ENCODE measurements at places on chromosomes 5 and 9.

DNA sequence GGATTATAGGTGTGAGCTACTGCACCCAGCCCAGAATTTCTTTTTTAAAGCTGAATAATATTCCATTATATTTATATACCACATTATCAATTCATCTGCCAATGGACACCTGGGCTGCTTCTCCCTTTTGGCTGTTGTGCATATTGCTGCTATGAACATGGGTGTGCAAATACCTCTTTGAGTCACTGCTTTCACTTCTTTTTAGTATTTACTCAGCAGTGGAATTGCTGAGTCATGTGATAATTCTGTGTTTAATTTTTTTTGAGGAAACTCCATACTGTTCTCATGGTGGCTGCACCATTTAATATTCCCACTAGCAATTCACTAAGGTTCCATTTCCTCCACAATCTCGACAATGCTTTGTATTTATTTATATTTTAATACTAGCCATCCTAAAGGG is 36.1 kb upstream of the KIF4B start:
- no peak for DNase-seq

DNA sequence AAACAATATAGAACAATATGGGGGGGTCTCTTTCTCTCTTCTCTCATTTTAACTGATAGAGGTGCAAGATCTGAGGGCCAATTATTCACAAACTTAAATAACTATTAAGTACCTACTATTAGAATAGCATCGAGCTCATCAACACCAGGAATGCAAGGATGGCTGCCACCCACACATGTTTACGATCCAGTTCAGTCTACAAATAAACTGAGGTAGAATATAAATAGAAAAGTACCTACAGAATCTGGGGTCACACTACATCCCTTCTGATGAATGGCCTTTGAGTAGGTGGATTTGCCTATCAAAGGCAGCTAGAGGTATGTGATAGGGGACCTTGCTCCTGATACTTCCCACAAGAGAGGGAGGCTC is 91.8 kb upstream of the ZNF366 start:
- no peak for DNase-seq

- no peak for DNase-seq
Measured at GRCh38 chr9:126666155-126666803, 52.6 kb downstream of the LMX1B start.

- no peak for DNase-seq
Measured at GRCh38 chr9:134208981-134209725, 44.8 kb upstream of the RNU6ATAC start.

GRCh38 chr5:57575839-57576238 is 93.2 kb upstream of the ACTBL2 start:
- no peak for DNase-seq

- DNase-seq, result no peak
Measured at GRCh38 chr5:177374211-177374610, 10.0 kb upstream of the SLC34A1 start.

- DNase-seq, result no peak
Measured at GRCh38 chr5:115194676-115195075, 25.0 kb upstream of the TRIM36 start.

GRCh38 chr9:79408200-79408599 is 163.6 kb upstream of the TLE4 start:
- no peak for DNase-seq

DNA sequence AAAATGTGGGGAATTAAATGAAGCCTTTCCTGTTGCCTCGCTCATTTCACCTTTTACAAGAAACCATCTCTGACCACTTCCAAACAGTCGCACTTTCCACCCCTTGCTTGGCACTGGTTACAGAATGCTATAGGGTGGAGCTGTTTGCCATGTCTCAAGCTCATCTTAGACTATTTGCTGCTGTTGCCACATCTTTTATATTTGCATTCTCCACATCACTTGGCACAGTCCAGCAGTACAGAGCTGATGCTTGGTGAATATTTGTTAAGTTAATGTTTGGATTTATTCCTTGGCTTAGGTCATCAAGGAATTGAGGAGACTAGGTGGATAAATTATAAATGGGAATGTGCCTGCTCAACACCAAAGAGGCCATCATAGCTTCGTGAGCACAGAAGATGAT is 53.2 kb downstream of the GNA14 start:
- DNase-seq, result no peak

GRCh38 chr5:58114324-58114723 is 345.6 kb downstream of the PLK2 start:
- DNase-seq, result no peak

- DNase-seq, result no peak
Measured at GRCh38 chr5:83628360-83628759, 92.3 kb downstream of the HAPLN1 start.

GRCh38 chr9:98285446-98285845 is 30.0 kb upstream of the TBC1D2 start:
- DNase-seq, result no peak

- DNase-seq, result no peak
Measured at GRCh38 chr9:36282275-36282674, 24.0 kb upstream of the GNE start.

DNA sequence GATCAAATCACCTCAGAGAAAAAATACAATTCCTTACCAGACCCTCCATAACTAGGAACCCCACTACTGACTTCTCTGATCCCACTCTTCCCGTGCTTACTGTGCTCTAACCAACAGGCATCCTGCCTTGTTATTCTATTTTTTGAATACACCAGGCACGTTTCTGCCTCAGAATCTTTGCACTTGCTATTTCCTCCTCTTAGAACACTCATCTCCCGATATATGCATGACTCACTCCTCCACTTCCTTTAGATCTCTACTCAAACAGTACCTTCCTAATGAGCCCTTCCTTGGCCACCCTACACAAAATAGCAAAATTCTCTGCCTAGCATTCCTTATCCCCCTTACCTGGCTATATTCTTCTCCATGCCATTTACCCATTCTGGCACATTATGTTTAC is 43.9 kb downstream of the MAPKAP1 start:
- no peak for DNase-seq

- no peak for DNase-seq
Measured at GRCh38 chr5:179120951-179121666, 60.9 kb downstream of the ZNF354C start.

DNA sequence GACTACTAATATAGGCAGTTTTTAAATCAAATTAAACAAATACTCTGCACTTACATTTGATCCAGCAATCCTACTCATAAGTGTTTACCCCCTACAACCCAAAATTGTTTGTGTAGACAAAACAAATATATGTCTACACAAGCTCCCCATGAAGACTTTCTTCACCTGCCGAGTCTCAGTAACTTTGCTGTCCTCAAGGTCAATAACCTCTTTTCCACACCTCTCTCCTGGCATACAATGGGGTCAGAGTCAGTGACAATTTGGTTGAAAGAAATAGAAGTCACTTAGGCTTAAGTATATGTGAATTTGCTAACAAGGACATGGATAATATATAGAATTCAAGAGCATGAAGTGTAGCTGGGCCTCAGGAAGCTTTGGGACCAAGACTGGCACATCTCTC is 29.1 kb downstream of the APBA1 start:
- no peak for DNase-seq

DNA sequence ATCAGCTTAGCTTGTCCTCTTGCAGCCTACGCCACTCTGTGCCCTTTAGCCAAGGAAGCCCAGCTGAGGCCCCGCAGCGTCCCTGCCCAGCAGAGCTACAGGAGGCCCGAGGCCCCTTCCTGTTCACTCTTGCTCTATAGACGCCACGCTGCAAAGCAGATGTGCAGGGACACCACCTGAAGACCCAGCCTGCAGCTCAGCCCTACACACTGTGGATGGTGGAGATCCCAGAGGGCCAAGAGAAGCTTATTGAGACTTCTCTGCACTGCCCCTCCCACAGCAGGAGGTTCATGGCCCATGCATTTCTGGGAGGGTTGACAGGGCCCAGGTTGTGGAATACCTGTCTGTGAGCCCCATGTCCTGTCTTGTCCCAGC is 33.6 kb downstream of the IRF1 start:
- DNase-seq, result no peak

DNA sequence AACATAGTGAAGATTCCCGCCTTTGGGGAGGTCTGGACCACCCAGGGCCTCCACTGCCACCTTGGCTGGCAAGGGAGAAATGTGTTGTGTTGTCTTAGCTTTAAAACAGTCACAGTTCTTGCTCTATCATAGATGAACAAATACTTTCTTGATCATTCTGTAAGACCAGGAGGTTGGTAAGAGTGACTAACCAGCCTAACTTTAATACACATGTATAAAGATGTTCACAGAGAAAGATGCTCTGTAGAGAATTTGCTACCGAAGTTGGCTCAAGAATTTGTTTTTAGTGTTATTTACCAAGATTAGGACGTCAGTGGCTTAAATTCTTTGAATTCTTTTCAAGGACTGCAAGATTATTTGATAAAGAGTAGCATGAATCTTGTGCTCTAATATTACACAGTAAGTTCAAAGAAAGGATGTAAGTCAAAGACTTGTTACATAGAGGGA is 28.4 kb downstream of the GLRX start:
- DNase-seq, result no peak

DNA sequence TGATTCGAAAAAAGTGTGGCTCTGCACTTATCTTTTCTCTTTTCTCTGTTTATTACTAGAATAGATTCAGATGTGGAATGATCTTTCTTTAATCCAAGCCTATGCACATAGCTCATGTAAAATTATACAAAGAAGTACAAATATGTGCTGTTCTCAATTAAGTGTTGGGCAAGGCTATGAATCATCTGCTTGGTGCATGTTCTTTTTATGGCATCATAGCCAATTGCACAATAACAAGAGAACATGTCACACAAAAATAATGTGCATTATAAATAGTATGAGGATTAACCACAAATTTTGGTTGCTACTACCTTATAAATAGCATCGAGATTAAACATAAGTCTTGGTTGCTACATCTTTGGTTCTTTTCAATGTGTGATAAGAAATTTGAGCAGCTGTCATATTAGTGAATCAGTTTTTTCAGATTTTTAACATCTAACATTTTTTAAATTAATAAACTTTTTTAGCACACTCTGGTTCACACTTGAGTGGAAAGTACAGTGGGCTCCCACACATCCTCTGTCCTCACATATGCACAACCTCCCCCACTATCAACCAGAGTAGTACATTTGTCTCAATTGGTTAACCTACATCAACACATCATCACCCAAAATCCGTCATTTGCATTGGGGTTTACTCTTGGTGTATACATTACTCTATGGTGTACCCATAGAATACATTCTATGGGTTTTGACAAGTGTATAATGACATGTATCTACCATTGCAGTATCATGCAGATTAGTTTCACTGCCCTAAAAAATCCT is 6.8 kb upstream of the RECK start:
- DNase-seq, result no peak

- DNase-seq, result no peak
Measured at GRCh38 chr5:32103521-32103920, 70.6 kb downstream of the GOLPH3 start.

- DNase-seq, result no peak
Measured at GRCh38 chr5:144361406-144361805, 190.7 kb downstream of the KCTD16 start.

- DNase-seq, result no peak
Measured at GRCh38 chr5:101045689-101046088, 142.6 kb upstream of the ST8SIA4 start.

GRCh38 chr5:133032852-133033742 is 6.7 kb upstream of the ZCCHC10 start:
- DNase-seq, result no peak

- no peak for DNase-seq
Measured at GRCh38 chr9:2093920-2094597, 78.9 kb downstream of the SMARCA2 start.

- no peak for DNase-seq
Measured at GRCh38 chr9:72289401-72289800, 75.6 kb downstream of the ZFAND5 start.

GRCh38 chr5:1155191-1156032 is 43.5 kb upstream of the SLC12A7 start:
- no peak for DNase-seq

DNA sequence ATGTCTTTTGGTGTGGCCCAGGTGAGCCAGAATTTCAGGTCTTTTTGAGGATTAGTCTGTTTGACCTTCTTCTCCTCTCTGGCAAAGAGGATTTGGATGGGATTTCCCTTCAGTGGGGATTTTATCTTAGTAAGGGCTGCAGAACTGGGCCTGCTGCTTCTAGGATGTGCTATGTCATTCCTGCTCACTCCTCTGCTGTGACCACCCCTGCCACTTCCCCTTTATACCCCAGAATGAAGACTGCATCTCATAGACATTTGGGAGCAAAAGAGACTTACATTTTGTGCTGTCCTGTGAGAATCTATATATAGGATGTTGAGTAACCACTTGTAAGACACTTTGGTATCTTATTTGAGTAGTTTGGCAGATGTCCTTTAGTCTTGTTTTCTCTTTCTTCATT is 76.2 kb downstream of the ARHGAP26 start:
- no peak for DNase-seq

GRCh38 chr5:84406111-84406510 is 21.4 kb upstream of the EDIL3 start:
- no peak for DNase-seq

GRCh38 chr9:138102246-138103051 is 224.9 kb downstream of the CACNA1B start:
- DNase-seq, result no peak

DNA sequence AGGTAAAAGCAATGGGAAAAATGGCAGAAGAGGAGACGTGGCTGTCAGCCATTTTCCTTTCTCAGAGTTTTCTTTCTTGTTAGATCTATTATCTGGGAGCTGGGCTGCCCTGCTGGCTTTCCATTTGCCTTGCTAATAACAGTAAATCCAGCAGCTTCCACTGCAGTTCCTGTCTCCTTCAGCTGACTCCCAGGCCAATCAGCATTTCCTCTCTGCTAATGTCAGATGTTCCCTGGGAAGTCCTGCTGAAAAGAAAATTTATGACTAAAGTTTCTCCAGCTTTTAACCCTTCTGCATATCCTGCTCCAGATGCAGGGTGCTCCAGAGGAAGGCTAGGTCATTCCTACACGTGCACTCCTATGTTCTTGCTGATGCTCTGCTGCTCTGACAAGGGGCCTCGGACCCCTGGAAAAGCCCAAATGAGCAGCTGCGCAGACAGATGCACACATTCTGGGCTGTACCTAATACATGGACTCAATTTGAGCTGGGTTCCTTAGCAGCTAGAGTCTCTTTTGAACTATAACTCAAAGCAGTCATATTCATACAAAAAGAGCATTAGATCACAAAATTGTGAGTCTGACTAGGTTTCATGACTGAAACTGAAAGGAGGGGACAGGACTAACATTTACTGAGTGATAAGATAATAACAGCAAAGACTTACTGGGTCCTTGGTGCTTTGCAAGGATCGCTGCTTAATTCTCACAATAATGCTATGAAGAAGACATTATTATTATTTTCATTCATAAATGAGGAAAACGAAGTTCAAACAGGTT is 182.2 kb downstream of the MAPKAP1 start:
- no peak for DNase-seq

GRCh38 chr9:137680444-137681358 is 61.9 kb downstream of the EHMT1 start:
- DNase-seq, result no peak

- no peak for DNase-seq
Measured at GRCh38 chr5:88251048-88251711, 17.5 kb downstream of the TMEM161B start.

GRCh38 chr5:130106480-130106879 is 202.2 kb downstream of the CHSY3 start:
- DNase-seq, result no peak

Data from SHP77 treated with DMSO at 0.1 percent for 48 hours (cell line).